ENCODE measurements at places on chromosomes 4 and X. TPM values are rescaled to one million over a fixed set of nuclear protein-coding genes. Genes with fewer than 3 reads are reported as not detected.

Gene HTN1
- not detected for total RNA-seq

Gene DSPP
- total RNA-seq, result not detected

Gene MAP7D2
- total RNA-seq, result 1.0 TPM

DNA sequence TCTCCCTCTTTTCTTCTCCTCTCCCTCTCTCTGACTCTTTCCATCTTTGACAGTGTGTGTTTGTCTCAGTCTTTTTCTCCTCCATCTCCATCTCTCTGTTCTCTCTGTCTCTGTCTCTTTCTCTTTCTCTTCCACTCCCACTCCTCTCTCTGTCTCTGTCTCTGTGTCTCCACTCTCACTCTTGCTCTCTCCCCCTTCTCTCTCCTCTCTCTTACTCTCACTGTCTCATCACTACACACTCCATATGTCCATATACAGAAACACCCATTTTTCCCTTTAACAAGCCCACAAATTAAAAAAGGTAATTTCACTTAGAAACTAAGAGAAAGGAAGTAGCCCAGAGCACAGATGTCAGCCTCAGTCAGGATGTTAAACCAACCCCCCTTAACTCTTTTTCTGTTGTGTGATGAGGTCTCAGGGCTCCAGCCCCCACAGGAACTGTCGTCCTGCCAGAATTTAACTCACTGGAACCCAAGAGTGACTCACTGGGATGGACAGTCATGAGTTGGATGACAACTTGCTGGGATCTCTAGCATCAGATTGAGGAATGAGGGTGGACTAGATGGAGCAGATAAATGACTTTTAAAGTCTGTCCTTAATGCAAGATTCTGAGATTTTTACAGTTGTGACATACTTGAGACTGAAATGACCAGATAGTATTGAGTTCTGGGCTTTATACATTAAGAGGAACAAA, 27.5 kb downstream of the OTUD6A start:
- no peaks in the 10 kb centered on the region for H3K4me1 ChIP-seq
- H3K27me3 ChIP-seq, result no peaks in the 10 kb centered on the region
- H3K4me3 ChIP-seq, result no peak overlapping the region
- no peaks in the 10 kb centered on the region for H3K36me3 ChIP-seq

DNA sequence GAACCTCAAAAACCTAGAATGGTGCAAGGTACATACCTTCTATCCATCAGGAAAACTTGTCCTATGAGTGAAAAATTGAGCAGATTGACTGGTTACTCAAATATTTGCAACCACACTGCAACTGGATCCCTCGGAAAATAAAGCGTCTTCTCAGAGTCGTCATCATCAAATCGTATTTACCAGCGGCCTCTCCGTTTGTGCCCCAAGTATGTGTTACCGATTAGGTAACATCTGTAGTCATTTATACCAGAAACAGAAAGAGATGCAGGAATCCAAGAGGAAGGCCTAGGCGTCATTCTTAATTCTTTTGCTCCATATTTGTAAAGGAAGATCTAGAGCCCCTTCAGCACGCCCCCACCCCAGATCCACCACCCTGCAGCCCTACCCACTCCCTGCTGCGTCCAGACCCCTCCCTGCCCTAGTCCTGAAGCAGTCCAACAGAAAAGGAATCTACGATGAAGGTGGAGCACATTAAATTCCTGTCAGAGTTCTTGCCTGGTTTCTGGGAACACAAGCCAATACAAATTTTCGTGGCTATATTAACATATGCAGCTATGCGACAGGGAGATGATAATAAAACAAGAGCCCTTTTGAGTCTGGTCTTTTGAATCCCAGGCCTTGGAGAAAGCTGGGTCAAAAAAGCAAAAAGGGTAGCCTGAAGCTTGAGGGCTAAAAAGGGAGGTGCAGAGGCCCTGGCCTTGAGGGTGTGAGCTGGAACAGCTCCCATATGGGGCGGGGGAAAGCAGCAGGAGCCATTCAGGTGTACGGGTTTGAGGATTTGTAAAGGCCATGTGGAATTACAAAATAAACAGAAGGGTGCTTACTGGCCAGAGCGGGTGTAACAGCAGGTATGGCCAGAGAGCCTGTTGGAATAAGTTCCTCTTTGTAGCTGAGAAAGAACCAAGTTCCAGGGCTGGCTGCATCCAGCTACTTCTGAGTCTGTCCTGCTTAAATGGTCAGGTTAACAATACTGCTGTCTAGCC, 77.0 kb downstream of the ZNF827 start:
- DNase-seq, result no peak
- no peaks in the 10 kb centered on the region for H3K4me1 ChIP-seq
- H3K27me3 ChIP-seq, result no peaks in the 10 kb centered on the region
- H3K4me3 ChIP-seq, result no peak overlapping the region
- H3K27ac ChIP-seq, result no peak overlapping the region

DNA sequence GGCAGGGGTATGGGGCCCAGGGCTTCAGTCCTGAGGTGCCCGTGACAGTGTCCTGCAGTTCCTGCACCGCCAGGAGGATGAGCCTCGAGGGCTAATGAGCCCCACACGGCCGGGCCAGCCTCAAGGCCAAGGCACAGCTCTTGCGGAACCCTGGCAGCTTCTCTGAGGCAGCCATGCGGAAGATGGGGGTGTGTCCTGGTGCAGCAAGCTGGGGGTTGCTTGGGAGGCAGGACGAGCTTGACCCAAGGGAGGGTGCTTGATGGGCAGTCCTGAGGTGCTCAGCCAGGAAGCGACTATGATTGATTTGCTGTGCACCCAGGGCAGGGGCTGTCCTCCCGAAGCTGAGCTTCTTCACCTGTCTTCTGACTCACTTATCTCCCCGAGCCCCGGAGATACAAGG, 9.1 kb upstream of the FGFR3 start:
- no peaks in the 10 kb centered on the region for H3K36me3 ChIP-seq
- no peak overlapping the region for H3K4me3 ChIP-seq
- DNase-seq, result no peak
- H3K27ac ChIP-seq, result no peak overlapping the region
- H3K27me3 ChIP-seq, result no peaks in the 10 kb centered on the region
- H3K4me1 ChIP-seq, result peaks cover 5% of the 10 kb centered on the region

- no peaks in the 10 kb centered on the region for H3K27me3 ChIP-seq
- H3K4me3 ChIP-seq, result no peak overlapping the region
- no peaks in the 10 kb centered on the region for H3K4me1 ChIP-seq
- H3K27ac ChIP-seq, result no peak overlapping the region
Measured at GRCh38 chr4:15754323-15754722, 23.8 kb upstream of the CD38 start.

DNA sequence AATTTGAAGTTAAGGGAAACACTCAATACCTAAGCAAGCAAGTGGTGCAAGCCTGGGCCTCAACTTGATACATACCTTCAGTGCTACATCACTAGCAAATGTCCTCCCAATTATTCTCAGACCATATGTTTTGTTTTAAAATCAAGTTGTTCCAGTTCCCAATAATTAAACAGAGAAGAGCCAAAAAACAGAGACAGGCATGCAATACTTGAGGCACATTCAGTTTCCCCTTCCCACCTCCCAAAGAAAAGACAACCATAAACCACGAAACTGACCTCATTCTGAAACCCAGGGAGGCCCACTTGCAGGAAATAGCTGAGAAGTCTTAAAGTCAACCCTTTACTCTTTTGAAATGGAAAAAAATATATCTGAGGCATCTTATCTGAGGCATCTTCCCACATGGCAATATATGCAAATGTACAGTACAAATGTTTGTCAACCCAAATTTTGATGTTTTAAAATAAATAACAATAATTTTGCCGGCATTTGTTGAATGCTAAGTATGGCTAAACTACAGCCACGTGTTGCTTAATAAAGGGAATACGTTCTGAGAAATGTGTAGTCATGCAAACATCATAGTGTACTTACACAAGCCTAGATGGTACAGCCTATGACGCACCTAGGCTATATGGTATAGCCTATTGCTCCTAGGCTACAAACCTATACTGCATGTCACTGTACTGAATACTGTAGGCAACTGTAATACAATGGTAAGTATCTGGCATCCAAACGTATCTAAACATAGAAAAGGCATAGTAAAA, 147.5 kb downstream of the TSPAN5 start:
- DNase-seq, result no peak
- H3K36me3 ChIP-seq, result no peaks in the 10 kb centered on the region
- no peak overlapping the region for H3K4me3 ChIP-seq
- no peaks in the 10 kb centered on the region for H3K27me3 ChIP-seq
- no peak overlapping the region for H3K27ac ChIP-seq
- peaks cover 2% of the 10 kb centered on the region for H3K4me1 ChIP-seq

DNA sequence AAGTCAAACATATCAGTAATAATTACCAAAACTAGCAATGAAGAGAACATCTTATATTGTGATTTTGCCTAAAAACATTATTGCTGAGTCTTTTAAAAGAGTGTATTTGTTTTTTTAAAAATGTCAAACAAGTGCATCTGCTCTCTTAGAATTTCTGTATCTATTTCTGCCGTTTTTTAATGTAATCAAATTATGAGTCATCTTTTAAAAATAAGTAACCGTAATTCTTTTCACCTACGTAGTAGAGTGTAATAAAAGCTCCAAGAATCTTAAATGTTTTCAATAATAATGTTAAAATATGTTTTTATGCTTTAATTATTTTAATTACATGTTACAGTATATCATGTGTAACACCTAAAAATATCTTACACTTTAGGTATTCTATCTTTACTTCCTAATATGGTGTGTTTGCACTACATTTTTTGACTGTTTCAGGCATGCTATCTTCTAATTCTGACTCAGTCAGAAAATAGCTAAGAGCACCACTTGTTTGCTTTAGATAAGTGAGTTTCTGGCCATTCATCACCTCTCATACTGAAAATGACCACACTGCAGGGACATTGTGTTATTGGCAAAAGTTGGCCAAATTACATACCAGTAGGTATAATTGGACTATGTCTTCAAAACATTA, 368.5 kb downstream of the PCDH7 start:
- no peaks in the 10 kb centered on the region for H3K36me3 ChIP-seq
- no peak overlapping the region for H3K4me3 ChIP-seq

DNA sequence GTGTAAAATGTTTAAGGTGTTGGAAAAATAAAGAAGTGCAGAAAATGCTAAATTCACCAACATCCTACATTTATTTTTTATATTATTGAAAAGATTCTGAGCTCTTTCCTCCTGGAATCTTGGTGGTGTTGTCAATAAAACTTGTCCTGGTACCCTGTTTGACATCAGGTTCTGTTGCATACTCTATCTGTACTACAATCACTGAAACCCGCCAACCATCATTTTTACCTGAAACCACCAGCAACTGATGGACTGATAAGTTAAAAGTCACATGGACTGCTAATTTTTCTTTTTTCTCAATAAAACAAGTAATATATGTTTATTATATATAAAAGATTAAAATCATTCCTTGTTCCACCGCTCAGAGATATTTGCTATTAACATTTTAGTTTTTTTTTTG, 23.4 kb downstream of the STAP1 start:
- H3K4me1 ChIP-seq, result no peaks in the 10 kb centered on the region
- H3K36me3 ChIP-seq, result no peaks in the 10 kb centered on the region
- H3K4me3 ChIP-seq, result no peak overlapping the region
- H3K27me3 ChIP-seq, result no peaks in the 10 kb centered on the region
- no peak for DNase-seq

GRCh38 chr4:145041378-145041777, 56.6 kb downstream of the ANAPC10 start:
- H3K4me1 ChIP-seq, result no peaks in the 10 kb centered on the region
- DNase-seq, result no peak
- no peak overlapping the region for H3K27ac ChIP-seq
- H3K4me3 ChIP-seq, result no peak overlapping the region
- no peaks in the 10 kb centered on the region for H3K27me3 ChIP-seq
- H3K36me3 ChIP-seq, result no peaks in the 10 kb centered on the region

DNA sequence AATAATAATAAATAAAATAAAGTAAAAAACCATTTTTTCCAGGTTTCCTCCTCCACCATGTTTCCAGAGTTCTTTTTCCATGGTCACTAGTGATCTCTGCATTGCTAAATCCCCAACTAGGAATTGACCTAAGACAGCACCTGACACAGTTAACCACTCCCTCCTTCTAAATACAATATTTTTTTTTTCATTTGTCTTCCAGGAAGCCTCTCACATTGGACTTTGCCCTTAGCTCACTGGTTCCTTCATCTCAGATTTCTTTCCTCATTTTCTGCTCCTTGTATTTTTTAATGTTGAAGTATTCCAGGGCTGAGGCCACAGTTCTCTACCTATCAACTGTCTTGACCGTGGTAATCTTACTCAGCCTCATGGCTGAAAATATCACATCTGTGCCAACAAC, 187.3 kb upstream of the FAM241A start:
- no peak overlapping the region for H3K4me3 ChIP-seq
- H3K27ac ChIP-seq, result no peak overlapping the region
- DNase-seq, result no peak
- no peaks in the 10 kb centered on the region for H3K27me3 ChIP-seq

DNA sequence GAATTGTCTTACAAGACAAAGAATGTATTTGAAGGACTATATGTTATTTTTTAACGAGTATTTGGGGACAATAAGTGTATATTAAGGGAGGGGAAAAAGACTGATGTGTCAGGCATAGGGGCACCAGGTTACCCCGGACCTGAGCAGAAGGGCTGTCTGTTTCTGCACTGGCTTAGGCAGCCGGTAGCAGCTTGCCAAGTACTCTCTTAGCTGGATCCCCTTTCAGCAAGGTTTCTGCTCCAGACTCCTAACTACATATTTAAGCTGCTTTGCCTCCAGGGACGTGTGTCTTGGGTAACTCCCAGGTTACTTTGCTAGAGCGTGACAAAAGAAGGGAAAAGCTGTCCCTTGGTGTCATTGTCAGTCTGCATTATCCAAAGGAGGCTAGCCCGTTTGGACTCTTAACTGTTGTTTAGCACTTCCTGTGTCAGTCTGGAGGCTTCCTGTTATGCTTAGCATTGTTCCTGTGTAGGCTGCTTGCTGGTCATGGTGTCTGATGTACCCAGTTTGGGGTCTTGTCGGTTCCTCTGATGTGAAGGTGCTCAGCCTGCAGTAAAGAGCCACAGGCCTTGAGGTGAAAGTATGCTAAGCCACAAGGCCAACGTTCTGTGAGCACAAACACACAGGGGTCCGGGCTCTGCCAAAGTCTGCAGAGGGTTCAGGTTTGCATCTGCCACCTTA, 11.6 kb downstream of the CXCR3 start:
- no peaks in the 10 kb centered on the region for H3K4me1 ChIP-seq
- H3K27ac ChIP-seq, result no peak overlapping the region
- DNase-seq, result no peak
- no peaks in the 10 kb centered on the region for H3K27me3 ChIP-seq

- H3K27ac ChIP-seq, result no peak overlapping the region
- H3K27me3 ChIP-seq, result no peaks in the 10 kb centered on the region
- H3K4me3 ChIP-seq, result no peak overlapping the region
- DNase-seq, result no peak
- H3K36me3 ChIP-seq, result no peaks in the 10 kb centered on the region
- no peaks in the 10 kb centered on the region for H3K4me1 ChIP-seq
Measured at GRCh38 chrX:148466292-148466691, 34.1 kb upstream of the AFF2 start.

- no peaks in the 10 kb centered on the region for H3K4me1 ChIP-seq
- H3K27me3 ChIP-seq, result no peaks in the 10 kb centered on the region
- DNase-seq, result no peak
- H3K27ac ChIP-seq, result no peak overlapping the region
- H3K4me3 ChIP-seq, result no peak overlapping the region
Measured at GRCh38 chrX:143429131-143429530, 88.1 kb downstream of the SPANXN3 start.

GRCh38 chr4:100935090-100935489, 412.2 kb downstream of the PPP3CA start:
- no peak overlapping the region for H3K4me3 ChIP-seq
- H3K4me1 ChIP-seq, result no peaks in the 10 kb centered on the region
- DNase-seq, result no peak
- H3K27me3 ChIP-seq, result no peaks in the 10 kb centered on the region
- H3K36me3 ChIP-seq, result no peaks in the 10 kb centered on the region

- no peaks in the 10 kb centered on the region for H3K36me3 ChIP-seq
- no peak overlapping the region for H3K4me3 ChIP-seq
- H3K4me1 ChIP-seq, result no peaks in the 10 kb centered on the region
- no peak for DNase-seq
Measured at GRCh38 chr4:6956087-6956433, 46.4 kb downstream of the TBC1D14 start.
